ENCODE measurements at places on chromosomes 7 and 10.

- peak; percentile 28 for DNase-seq
Measured at GRCh38 chr10:124066781-124067714, 26.4 kb downstream of the CHST15 start.

DNA sequence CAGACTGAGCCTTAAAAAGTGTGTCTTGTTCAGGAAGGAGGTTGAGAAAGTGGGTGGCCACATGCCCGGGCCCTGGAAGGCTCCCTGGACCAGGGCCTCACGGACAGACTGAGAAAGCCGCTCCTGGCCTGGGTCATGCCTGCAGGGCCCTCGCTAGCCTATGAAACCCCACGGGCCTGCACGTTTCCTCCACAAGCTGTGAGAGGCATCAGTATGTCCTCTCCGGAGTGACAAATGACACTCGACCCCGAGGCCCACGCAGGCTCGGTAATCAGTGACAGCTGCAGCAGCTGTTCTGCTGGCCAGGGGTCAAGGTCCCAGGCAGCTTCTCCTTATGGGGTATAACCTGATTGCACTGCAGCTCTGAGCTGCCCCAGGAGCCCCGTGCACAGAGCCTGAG is 47.6 kb downstream of the ASB13 start:
- peak; percentile 45 for DNase-seq

- DNase-seq = no peak
Measured at GRCh38 chr7:582931-583330, 63.3 kb upstream of the PDGFA start.

DNA sequence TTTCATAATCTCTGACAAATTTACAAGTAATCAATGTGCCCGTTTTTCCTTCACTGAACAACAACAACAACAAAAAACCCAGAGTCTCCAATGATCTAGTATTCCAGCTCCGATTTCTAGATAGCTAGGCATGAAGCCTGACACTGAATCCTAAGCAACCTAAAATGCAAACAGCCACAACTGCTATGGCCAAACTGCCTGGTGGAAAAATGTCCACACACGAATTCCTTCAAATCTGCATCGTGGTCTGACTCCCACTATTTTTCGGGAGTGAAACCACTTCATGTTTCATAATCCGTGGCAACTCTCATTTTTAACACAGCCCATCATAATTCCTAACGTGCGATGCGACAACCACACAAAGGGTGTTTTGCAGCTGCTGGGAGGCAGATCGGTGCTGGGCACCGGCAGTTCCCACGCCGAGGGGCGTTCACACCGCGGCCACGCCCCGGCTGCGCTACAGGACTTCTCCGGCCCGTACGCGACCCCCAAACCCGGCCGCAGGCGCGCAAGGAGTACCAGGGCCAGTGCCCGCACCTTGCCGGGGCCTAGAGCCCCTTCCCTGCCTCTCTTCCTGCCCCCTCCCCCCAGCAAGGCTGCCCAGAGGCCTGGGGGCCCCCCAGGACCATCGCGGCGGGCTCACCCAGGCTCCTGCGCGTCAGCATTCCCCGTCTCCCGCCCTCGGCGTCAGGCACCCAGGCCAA is 814 bp downstream of the RUFY2 start:
- peak; percentile 78 for DNase-seq

GRCh38 chr10:109480836-109481235 is 442.5 kb downstream of the XPNPEP1 start:
- no peak for DNase-seq

- no peak for DNase-seq
Measured at GRCh38 chr7:83857691-83858090, 208.8 kb upstream of the SEMA3E start.

GRCh38 chr7:28190077-28190710 is 9.6 kb upstream of the JAZF1 start:
- no peak for DNase-seq

DNA sequence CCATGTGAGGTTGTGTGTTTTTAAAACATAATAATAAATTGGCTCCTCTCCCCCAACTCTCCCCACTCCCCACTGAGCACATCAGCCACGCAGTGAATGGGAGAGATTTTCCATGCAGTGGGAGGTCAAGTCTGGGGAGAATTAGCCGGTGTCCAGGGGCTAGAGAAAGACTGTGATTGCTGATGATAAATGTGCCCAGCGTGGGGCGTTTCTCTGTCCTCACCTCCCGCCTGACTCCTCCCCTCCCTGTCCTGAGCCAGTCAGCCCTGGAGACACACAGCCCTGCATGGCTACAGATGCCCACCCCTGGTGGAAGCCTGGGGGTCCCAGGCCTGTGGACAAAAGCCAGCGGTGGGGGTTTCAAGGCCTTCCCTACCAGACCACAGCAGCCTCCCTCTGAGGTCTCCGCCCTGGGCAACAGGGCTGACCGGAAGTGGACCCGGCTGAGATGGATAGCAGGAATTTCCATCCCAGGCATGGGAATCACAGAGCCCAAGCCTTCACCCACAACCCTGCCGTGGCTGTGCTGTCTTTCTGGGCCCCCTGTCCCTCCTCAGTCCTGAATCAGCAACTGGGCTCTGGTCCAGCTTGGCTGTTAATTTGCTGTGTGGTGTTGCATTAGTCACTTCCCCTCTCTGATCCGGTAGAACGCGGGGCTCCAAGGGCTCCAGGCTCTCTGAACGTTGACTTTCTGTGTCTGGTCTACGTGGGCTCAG is 46.8 kb upstream of the SLC29A3 start:
- DNase-seq = peak; percentile 78

- DNase-seq = no peak
Measured at GRCh38 chr10:5546891-5547680, 22.3 kb downstream of the CALML3 start.

DNA sequence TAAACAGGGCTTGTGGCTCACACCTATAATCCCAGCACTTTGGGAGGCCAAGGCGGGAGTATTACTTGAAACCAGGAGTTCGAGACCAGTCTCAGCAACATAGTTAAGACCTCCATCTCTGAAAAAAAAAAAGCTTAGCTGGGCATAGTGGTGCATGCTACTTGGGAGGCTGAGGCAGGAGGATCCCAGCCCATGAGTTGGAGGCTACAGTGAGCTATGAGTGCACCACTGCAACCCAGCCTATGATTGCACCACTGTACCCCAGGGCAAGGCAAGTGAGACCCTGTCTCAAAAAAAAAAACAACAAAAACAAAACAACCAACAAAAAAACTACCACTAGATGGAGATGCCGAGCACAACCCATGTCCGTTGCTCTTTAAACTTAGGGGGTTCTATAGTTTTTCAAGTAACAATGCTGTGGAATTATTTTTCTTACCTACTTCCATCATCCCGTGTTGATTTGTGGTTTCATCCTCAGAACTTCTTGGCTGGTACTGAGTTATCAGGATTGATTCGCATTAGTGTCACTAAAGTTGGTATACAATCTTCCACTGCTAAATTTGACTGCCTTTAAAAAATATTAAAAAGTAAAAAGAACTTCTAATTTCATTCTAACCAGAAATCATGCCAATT is 12.2 kb upstream of the REPIN1 start:
- peak; percentile 49 for DNase-seq

GRCh38 chr10:7162331-7162730 is 248.5 kb downstream of the SFMBT2 start:
- DNase-seq = no peak

DNA sequence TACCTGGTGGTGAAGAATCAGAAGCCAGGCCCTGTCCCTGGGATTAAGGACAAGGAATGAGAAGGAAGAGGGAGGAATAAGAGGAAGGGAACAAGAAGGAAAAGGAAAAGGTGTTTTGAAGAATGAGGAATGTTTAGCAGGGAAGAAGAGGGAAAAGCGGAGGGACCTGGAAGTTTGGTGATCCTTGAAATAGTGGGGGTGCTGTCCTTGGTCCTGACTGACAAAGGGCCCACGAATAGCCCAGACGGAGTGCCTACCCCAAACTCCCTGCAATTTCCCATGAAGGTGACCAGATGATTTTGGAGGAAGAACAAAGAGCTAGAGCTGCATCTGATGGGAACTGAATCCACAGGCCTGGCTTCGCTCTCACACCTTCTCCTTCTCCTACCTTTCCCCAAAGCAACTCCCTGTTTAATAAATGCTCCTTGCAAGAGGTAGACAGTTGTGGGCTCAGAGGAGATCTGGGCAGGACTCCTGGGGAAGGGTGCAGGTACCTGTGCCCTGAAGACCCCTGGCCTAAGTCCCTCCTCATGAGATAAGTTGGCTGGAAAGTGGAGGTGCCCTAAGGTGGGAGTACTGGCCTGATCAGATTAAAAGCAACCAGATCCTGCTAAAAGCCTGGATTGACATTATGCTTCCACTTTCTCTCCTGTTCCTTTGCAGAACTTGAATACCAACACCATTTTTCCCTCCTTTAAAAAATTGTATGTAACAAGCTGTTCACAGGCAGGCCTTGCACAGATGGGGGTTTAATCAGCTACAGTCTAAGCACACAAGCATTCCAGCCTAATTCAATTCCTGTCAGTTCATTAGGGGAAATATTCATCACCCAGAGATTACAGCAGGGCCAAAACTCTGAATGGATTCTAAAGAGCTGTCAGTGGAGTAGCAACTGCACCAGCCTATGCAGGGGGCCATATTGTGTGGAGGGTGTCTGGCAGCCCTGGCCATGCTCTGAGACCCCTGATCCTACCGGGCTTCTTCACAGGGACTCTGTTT is 19.4 kb downstream of the KAZALD1 start:
- peak; percentile 57 for DNase-seq

- no peak for DNase-seq
Measured at GRCh38 chr7:50303335-50304128, 984 bp upstream of the IKZF1 start.

DNA sequence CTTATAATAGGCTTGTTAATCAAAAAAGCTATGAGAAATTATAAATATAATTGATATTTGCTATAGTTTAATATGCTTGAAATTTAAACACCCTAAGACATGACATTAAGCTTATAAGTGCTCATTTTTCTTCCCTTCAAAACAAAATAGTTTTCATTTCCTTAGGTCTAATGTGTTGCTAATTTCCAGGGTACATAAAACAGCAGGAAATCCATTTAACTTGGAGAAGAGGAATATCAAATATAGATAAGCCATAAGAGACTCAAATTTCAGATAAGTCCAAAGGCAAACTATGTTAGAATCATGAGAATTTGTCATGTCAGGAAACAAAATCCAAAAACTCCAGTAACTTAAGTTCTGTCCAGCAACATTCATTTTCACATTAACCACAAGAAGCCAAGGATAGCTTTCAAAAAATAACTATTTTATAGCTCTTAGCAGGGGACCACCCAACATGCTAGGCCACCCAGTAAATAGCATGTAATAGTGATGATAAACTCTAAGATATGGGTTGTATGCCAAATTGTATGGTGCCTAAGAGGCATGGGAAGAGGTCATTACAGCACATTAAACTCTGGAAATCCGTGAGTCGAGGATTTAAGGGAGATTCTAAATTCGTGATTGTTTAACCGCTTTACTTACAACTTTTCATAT is 298.1 kb downstream of the CRPPA start:
- DNase-seq = no peak

GRCh38 chr7:116970238-116970910 is 17.1 kb downstream of the ST7 start:
- DNase-seq = no peak

DNA sequence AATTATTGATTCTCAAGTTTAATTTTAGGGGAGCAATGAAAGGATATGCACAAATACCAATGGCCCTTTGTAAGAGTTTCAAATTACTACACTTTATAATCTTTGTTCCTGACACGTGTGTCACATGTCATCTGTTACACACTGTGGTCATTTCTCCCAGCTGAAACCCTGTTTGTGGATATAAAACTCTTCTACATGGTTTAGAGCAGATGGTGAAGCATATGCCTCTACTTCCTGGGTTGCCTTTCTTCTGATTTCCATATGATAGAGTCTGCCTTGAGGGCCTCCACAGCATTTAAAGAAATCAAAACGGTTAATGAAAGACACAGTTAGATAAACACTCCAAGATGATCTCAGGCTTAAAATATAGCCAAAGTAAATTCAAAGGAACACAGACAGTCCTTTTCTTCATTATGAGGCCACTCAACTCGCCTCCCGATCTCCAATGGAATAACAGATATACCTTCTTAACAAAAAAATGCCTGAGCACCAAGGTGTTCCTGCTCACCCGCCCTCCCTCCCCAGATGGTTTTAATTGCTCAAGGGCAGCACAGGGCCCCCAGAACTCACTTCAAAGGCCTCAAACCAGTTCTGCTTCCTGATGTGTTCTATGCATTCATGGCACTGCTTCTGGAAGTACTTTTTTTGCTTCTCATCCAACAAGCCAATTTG is 75.0 kb downstream of the CPVL start:
- DNase-seq = no peak

- DNase-seq = no peak
Measured at GRCh38 chr10:35959252-35959651, 317.2 kb upstream of the FZD8 start.

DNA sequence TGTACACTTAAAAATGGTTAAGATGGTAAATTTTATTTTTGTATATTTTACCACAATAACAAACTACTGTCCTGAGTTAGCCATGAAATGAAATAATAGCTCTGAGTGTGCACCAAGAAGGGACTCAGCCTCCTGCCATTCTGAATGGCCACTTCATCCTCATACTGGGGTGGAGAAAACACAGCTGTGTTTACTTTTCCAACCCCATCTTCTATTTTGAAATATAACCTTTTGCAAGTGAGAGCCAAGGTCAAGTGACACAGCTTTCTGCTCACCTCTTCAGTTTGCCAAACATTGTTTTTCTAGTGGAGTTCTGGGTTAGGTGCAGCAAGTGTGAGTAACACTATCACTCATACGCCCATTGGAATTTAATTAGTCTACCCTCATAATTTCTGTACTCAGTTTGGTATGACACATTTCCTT is 107.4 kb upstream of the GLCCI1 start:
- peak; percentile 8 for DNase-seq

DNA sequence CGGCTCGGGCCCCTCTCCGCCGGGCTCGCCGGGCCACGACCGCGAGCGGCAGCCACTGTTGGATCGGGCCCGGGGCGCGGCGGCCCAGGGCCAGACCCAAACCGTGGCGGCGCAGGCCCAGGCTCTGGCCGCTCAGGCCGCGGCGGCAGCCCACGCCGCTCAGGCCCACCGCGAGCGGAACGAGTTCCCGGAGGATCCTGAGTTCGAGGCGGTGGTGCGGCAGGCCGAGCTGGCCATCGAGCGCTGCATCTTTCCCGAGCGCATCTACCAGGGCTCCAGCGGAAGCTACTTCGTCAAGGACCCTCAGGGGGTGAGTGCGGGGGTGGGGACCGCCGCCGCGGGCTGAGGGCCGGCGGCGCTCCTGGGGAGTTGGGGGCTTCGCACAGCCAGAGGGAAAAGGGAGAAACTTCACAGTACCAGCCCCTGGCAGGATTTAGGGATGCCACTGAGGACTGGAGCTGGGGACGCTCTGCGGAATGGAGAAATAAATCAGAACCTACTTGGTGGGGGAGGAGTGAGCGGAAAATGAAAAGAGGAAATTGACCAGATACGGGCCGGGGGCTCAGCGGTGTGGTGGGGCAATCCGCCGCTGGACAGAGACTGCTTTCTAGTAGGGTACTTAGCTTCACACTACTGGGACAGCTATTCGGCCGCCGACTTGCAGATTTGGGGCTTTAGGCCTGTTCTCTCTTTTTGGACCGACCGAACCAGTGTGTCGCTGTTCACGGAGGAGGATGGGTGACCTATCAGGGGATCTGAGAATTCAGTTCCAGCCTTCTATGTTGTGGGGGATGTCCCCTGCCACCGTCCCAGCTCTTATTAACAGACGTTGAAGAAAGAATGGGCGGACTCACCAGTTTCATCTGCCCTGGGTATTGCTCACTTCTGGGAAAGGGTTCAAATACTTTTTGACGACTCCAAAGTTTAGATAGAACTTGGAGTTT is 669 bp downstream of the PI4K2A start:
- DNase-seq = peak; percentile 71
